ENCODE measurements at places on chromosomes 2 and 18.

DNA sequence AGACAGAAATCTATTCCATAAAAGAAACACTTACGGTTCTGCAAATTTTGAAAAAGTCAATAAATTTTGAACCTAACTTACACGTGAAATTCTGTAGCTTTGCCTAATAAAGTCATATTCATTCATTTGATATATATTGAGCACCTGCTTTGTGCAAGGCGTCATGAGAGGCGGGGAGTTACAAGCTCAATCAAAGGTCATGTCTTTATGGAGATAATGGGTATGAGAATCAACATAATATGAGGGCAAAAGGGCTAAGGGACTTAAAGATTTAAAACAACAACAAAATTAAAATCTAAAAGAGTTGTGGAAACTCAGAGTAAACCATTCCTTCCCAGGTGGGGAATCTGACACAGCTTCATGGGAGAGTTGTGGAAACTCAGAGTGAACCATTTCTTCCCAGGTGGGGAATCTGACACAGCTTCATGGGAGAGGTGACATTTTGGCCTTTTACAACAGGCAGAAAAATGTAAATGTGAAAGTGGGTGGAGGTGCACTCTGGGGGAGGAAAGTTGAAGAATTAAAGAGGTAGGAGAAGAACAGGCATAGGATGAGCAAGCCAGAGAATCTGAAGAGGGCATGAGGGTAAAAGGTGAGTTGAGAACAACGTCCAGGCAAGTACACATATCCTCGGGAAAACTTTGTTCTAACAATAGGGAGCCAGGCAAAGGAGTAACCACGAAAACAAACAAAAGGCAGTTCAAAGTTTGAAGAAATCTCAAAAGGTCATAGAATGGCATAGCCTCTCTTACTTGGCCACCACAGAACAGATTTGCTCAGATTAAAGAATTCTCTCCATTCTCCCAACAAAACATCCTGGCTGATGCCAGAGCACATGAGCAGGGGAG, 49.5 kb upstream of the CD226 start:
- DNase-seq, result no peak

DNA sequence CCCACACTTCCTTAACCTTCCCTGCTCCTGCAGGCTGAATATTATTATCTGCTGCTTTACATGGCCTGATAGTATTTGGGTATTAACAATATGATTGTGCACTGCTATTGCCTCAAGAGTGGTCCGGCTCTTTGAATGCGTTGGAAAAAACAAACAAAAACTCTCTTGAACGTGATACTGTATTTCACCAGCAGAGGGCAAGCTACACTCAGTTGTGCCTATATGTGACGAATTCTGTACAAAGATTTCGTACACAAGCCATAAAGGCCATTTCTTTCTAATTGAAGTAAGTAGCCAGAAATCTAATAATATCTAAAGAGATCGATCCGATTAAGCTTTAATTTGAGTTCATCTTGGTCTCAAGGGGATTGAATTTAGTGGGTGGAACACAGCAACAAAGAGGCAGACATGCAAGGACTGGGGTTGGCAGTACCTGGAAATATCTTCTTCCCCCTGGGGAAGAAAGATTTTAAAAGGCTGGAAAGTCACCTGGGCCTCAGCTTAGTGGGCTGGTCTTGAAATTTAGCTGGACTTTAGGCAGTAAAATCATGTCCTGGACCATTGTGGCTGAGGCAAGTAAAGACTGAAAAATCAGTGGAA, 49.3 kb upstream of the RAB6D start:
- DNase-seq, result no peak

GRCh38 chr2:17658251-17658843, 95.3 kb downstream of the SMC6 start:
- DNase-seq, result no peak

DNA sequence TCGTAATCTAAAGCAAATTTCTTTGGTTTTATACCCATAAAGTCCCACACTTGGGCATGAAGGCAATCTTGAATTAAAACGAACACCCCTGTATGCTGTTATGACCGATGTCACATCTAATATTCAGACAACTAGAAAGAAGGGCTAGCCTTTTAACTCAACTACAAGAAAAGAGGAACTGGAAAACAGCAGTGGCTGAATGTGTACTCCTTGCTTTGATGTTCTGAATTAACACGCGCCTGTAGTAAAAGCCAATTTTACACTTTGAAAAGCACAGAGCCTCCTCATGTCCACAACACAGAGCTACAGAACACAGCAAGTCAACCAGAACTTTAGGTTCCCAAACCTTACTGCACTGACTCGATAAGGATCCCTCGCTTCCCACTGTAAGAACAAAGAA, 147.6 kb downstream of the HDAC4 start:
- no peak for DNase-seq

DNA sequence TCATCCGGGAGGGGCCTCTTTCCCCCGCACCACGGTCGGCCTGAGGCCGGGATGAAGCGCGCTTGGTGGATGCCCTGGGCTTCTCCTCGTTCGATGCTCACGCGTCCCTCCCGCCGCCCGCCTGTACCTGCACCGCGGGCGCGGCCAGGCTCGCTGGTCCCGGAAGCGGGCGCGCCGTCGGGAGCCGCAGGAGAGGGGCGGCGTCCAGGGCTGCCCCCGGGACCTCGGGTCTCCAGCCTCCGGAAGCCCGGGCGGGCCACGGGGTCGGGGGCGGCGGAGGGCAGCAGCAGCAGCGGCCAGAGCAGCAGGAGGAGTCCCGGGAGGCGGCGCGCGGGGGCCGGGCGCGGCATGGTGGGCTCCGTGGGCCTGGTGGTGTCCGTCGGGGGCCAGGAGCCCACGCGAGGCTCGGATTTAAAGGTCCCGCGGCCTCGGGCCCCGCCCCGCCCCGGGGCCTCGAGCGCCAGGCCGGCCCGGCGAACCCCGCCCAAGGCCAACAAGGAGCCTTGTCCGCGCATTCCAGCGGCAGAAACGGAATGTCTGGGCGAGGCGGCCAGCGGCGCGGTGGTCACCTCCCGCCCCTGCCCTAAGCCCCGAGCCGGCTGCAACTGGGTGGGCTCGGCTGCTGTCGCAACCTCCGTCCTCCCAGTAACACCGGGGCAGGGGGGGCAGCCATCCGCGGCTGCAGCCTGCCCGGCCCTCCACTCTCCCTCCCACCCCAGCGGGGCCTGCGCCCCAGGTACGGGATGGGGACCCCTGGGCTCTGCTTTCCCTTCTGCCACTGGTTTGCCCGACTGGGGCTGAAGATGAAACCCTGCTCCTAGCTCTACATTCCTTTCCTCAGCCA, at the start of gene MATN3:
Gene MATN3 (minus strand): TSS at position 387 of the 844 bp plus-strand sequence. CDS start 37 bp downstream, at position 350.
- DNase-seq, result no peak

DNA sequence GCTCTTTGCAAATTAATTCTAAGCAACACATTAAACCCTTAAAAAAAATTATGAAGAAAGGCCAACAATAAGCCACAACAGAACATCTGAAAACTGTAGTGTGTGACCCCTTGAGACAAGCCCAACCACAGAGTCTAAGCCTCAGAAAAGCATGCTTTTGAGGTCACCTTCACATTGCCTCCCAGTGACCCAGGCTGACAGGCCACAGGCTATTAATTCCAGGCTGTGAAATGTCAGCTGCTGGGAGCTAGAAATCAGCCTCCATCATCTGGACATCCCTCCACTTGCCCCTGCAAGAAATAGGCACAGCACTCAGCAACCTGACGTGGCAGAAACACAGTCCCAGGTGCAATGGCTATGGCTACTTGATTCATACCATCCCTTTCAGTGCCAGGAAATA, 179.4 kb upstream of the ZFP36L2 start:
- no peak for DNase-seq

GRCh38 chr2:53786352-53786704, 425 bp downstream of the ASB3 start:
- peak; percentile 20 for DNase-seq

DNA sequence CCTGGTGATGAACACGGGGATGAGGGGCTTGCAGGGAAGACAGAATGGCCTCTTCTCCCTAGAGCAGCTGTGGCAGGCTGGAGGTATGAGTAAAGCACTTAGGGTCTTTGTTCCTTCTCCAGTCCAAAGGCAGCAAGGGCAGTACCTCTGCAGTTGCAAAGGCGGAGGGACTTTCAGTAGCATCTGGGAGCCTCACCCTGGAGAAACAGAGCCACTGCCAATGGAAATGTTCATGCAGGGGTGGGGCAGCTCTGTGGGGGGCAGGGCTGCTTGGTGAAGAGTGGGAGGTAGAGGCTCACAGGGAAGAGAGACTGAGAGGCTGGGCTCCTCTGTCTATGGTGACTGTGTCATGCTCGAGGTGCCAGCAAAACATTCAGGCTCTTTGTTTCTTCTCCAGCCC, 344.1 kb upstream of the CHAC2 start:
- DNase-seq, result no peak

DNA sequence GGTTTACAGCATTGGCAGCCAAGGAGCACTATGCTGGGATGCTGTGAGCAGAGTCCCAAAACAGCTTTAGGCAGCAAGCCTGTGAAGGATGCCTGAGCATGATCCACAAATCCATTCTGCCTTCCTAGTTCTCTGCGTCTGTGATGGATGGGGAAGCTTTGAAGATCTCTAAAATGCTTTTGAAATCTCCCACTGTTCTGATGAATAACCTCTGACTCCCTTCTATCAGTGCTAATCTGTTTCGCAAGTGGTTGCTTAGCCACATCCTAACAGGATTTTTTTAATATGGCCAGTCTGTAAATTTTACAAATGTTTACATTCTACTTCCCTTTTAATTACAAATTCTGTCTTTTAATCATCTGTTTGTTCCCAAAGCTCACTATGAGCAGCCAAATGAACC, 319.2 kb downstream of the GULP1 start:
- DNase-seq, result no peak

DNA sequence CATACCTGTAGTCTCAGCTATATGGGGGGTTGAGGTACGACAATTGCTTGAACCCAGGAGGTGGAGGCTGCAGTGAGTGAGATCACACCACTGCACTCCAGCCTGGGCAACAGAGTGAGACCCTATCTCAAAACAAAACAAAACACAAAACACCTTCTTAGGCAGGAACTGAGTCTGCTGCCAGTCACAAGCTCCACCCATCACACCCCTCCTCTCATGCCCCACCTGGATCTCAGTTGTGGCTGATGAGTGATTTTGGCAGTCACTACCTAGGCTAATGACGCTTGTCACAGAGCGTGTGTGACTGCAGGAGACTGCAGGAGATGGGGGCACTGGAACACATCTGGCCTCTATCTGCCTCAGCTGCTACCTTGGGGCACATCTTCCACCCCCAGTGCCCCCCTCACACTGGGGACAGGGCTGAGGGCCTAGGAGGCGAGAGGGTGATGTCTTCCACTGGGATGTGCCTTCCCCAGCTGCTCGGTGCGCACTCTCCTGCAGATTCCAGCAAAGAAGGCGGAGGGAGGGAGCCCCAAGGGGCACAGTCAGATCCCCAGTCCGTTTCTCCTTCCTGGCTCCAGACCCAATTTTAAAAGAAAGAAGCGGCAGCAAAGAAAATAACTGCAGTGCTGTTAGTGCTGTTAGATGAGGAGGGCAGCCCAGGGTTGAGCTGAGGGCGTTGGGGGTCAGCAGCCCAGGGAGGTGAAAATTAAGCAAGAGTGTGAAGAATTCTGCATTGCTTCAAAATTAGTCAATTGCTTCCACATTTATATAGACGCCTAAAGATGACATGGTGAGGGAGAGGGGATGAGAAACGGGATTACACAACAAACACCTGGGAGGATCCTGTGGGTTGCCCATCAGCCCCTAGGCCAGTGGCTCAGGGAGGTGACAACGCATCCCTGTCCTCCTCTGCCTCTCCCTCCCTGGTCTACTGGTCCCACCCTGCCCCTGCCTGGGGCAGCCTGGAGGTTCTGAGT, 143.6 kb upstream of the HAAO start:
- DNase-seq, result no peak
